ENCODE measurements at places on chromosomes 16 and 17. TPM values are rescaled to one million over a fixed set of nuclear protein-coding genes. Genes with fewer than 3 reads are reported as not detected.

The PDIA2 gene
- total RNA-seq, result 1.2 TPM

The SPNS2 gene
- total RNA-seq, result 10.0 TPM

DNA sequence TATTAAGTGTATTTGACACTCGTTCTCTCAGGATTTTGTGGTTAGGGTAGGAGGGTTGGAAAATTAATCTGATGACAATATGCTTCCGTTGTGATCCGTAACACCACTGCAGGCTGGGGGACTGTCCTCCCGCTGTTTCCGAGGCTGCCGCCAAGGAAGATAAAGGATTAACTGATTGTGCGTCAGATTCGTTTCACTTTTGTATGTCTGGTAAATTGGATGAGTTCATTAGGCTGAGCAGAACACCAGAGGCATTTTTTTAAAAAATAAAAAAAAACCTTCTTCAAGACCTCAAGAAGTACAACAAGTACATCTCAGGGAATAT, 486.7 kb upstream of the SALL1 start:
- DNase-seq, result no peak

- DNase-seq, result no peak
Observed at GRCh38 chr16:76303637-76304314, 26.6 kb downstream of the CNTNAP4 start.

- DNase-seq, result no peak
Observed at GRCh38 chr17:4895121-4895520, 4.2 kb upstream of the C17orf107 start.

DNA sequence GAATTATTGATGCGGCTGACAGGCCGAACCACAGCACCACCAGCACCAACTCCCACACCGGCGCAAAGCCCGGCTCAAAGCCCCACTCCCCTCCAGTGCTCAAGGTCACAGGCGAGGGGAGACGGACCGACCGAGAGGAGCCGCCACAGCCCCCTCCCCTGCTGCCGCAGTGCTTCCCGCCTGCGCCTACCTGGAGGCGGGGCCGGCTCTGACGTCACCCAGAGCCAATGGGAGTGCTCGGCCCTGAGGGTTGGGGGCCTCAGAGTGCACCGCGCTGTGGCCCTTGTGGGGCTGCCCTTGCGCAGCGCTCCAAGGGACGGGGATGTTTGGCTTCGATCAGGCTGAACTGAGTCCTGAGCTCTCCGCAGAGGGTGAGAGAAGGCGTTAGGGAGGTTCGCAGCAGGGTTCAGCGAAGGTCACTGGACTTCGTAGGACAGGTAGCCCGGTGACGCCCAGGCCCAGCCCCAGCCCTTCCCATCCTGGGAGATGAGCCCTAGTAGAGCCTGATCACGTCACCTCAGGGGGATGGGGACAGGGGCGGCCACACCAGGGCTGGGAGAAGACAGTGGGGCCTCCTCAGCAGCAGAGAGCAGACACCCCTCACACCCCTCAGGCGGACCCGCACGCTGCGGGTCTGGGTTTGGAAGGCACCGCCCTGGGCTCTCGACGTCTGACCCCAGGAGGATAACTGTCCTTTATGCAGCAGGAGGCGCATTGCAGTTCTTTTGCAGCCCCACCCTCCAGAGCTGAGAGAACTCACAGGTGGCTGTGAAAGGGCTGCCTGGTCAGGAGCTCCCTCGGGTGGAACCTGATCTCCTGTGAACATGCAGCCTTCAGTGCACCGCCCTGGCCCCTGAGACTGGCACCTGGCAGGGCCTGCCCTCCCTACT, 1.5 kb downstream of the NDRG4 start:
- no peak for DNase-seq

GRCh38 chr17:65356536-65356935, 204.9 kb downstream of the AXIN2 start:
- DNase-seq, result no peak

DNA sequence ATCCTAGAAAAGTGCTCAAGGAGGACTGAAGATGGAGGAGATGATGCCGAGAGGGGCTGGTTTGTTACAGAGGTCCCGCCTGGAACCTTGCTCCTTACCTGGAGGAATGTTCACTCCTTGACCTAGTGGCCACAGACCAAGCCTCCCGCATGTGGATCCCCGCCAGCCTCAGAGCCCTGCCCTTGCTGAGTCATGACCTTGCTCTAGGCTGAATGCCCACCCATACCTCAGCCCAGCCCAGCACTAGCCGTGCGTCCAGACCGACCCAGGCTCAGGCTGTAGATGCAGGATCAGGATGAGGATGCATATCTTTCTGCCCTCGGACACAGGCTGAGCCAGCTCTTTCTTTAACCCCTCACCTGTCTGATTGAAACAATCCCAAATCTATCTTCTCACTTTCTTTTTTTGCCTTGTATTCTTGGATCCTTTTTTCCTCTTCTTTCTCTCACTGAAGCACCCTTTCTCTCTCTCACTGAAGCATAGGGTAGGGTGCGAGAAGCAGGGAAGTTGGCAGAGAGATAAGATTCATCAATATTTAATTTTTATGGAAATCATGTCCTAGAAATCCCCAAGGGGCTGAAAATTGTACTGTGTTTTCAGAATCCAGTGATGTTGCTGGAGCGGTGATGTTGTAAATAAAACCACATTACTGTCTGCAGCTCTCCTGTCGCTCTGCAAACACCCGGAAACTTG, 34.9 kb downstream of the WSCD1 start:
- DNase-seq, result no peak

- no peak for DNase-seq
Observed at GRCh38 chr17:80223838-80224497, 3.7 kb downstream of the SLC26A11 start.

DNA sequence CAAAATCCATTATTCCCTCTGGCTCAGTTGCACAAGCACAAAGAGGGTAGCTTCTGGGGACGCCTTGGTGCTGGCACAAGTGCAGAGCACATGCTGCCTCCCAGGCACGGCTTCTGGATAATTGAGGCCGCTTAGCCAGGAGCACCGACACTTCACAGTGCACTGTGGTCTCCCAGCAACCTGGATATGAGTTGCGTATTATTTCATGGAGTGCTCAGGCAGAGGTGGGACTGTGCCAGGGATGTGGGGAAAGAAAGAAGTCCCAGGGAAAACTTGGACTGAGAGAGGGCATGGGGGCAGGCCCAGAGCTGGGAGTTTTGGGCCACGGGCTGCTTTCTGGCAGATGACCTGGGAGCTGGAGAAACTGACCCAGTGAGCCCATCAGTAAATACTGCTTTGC, 37.5 kb downstream of the MPRIP start:
- DNase-seq, result no peak

DNA sequence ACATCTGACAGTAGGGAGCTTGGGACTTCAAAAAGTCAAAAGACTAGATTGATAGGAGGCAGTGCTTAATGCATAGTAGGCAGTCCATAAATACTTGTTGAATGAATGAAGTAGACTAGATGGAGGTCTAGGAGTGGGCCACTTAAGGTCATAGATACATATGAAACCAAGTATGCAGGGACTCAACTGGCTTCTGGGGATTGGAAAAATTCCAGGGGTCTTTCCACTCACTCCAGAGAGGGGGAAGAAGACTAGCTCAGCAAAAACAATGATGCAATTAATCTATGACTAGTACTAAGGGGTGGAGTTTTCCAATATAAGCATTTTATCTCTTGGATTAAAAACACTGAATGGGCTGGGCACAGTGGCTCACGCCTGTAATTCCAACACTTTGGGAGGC, 298.3 kb upstream of the XYLT1 start:
- no peak for DNase-seq

DNA sequence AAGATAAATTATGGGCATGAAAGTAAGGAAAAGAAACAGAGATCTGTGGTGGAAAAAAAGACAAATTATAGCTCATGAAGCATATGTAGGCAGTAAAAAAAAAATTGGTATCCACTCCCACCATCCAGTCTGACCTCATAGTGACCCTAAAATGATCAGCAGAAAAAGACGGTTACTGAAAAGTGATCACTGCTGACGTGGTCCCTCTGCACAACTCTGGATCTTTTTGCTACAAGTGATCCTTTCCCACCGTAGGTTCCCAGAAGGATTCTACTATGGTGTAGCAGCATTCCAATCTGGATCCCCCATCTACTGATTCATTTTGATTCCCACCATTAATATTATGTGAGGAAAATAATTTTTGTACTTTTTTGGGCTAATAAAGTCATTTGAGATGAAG, 10.9 kb upstream of the CHST6 start:
- no peak for DNase-seq

DNA sequence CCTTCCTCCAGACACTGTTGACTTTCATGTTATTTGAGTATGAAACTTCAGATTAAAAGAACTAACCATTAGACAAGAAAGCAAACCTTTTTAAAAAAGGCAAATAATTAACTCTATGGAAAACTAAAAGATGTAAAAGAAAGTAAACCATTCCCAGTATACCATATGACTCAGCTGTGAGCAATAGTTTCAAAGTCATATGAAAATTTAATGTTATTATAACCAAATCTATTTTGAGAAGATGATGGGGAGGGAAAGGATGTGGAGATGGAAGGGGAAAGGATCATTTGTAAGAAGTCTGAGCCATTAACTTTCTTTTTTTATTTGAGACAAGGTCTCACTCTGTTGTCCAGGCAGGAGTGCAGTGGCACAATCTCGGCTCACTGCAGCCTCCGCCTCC, 131.8 kb downstream of the IRX5 start:
- DNase-seq, result no peak

GRCh38 chr17:28725660-28726225, 290 bp downstream of the TLCD1 start:
- no peak for DNase-seq

DNA sequence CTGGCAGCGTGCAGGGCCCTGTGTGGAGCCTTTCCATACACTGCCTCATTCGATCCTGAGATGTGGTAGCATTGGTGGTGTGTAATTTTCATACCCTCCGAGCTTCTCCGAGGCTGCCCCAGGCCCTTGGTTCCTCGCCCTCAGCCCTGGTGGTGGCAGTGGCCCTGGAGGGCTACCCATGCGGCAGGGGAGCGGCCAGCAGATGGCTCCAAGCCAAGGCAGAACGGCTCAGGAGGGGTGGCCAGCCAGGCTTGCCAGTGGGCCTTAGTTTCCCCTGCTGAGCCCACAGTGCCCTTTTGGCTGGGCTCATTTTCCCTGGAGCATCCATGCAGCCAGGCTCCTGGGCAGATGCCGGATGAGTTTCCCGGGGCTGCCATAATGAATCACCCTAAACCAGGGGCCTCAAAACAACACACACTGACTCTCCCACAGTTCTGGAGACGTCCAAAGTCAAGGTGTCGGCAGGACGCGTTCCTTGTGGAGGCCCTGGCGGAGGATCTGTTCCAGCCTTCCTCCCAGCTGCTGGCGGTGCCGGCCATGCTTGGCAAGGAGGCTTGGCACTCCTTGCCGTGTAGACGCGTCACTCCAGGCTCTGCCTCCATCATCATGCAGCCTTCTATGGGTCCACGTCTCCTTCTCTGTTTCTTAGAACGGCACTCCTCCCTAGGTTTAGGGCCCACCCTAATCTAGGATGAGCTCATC, 158.8 kb upstream of the GSE1 start:
- DNase-seq, result no peak

GRCh38 chr16:75727221-75727620, 931 bp upstream of the CPHXL start:
- DNase-seq, result no peak

- no peak for DNase-seq
Observed at GRCh38 chr17:72273289-72274056, 152.7 kb downstream of the SOX9 start.

DNA sequence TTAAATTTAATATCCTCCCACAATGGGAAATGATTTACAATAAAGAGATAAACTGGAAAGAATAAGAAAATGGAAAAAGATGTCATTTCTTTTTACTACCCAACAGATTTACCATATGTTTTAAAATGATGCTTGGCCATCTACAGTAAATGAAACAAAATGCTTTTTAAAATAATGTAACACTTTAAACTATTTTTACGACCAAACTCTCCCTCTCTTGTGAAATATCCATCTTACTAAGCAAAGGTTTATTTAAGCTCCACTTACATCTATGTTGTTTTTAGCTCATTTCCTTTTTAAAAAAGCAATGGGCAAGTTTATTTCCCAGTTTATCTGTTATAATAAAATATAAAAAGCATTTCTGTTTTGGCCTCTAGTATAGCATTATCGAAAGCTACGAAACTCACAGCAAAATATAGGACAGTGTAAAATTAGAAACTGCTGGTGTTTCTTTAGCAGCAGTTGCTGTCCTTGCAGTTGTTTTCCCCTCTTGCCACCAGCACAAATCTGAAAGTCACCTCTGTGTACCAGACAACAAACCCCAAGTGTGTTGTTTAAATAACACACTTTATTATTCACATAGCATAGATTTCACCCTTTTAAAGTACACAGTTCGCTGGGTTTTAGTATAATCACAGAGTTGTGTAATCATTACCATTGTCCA, 195.1 kb downstream of the CDRT15L2 start:
- DNase-seq, result no peak
